ENCODE measurements at places on chromosomes 3 and 15.

DNA sequence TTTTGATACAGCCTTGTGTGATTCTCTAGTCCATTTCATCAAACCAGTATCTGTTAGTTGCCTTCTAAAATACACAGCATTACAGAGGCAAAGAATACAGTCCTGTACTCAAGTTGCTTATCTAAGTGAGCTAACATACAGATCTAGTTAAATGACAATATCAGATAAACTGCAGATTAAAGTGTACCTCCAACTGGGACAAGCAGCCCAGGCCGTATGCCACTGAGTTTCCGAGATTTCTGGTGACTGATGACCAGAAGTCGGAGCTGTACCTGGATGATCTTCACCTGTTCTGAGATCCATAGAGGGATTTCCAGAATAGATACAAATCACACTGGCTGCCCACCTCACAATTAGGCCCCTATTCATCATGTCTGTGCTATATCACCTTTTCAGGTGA, 6.3 kb upstream of the TRIM59 start:
- no peak for DNase-seq

- DNase-seq = no peak
These were observed 158.0 kb downstream of the FBLN2 start for GRCh38 chr3:13706886-13707285.

DNA sequence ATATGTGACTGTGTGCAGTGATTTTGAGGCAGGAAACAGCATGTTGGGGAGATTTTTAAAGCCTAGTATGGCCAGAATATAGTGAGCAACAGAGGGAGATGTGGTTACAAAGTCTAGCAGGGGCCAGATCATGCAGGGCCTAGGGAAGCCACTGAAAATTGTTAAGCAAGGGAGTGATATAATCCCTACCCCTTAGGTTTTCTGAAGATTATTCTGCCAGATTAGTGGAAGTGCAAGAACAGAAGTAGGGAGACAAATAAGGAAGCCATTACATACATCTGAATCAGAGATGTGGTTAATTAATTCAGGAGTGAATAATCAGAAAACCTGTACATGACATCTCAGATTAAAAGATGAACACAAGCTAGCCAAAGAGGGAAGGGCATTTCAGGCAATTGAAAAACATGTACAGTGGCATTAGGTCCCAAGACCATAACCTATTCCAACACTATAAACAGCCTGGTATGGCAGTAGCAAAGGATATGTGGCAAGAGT, 54.8 kb downstream of the MSL2 start:
- no peak for DNase-seq

GRCh38 chr15:72916897-72917296, 133.3 kb upstream of the ADPGK start:
- no peak for DNase-seq

- no peak for DNase-seq
These were observed 29.4 kb downstream of the FHIT start for GRCh38 chr3:61221759-61222362.

DNA sequence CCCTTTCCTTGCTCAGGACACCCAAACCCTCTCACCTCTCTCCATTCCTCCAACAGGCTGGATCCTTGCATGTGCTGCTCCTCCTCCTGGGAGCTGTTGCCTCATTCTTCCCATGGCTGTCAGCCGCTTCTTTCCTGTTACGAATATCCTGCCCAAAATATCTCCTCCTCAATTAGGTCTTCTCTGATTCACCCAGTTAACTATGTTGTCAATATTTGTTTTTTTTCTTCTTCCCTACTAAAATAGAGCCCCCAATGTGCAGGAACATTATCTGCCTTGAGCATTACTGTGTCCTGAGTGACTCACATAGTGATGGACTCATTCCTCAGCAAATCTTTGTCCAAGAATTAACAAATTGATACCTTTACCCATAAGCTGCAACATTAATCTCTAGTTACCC, 357.2 kb downstream of the CLSTN2 start:
- DNase-seq = no peak

- DNase-seq = no peak
These were observed 650.6 kb downstream of the ZPLD1 start for GRCh38 chr3:103085465-103085864.

GRCh38 chr3:58271901-58272501, 34.0 kb upstream of the RPP14 start:
- DNase-seq = no peak

DNA sequence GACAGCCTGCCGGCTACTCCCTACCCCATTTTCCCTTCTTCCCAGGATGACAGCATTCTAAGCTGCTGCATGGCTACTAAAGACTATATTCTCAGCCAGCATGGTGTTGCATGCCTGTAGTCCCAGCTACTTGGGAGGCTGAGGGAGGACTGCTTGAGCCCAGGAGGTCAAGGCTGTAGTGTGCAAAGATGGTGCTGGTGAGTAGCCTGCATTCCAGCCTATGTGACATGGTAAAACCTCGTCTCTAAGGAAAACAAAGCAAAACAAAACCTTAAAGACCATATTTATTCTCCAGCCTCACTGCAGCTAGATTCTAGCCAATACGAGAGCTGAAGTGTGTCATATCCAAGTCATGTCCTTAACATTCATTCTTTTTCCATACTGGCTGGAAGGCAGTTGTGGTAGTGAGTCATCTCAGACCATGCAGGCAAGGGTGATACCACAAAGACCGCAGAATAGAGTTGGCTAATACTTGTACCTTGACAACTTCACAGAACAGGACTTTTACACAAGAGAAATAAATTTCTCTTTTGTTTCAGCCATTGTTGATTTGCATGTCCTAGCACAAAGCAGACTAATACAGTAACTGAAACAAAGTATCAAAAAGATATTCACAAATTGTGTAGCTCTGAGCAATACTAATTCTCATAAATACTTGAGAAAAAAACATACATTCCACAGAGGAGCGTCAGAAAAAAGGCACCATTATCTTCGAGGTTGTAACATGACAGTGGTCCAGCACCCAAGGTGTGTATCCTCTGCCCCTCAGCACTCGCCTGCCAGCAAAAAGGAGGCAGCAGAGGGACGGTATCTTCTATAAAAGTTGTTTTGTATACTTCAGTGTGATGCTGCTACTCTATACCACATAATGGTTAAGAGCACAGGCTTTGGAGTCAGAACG, 14.8 kb downstream of the PBRM1 start:
- no peak for DNase-seq

GRCh38 chr3:127369356-127369935, 81.6 kb upstream of the PRR20G start:
- DNase-seq = no peak

DNA sequence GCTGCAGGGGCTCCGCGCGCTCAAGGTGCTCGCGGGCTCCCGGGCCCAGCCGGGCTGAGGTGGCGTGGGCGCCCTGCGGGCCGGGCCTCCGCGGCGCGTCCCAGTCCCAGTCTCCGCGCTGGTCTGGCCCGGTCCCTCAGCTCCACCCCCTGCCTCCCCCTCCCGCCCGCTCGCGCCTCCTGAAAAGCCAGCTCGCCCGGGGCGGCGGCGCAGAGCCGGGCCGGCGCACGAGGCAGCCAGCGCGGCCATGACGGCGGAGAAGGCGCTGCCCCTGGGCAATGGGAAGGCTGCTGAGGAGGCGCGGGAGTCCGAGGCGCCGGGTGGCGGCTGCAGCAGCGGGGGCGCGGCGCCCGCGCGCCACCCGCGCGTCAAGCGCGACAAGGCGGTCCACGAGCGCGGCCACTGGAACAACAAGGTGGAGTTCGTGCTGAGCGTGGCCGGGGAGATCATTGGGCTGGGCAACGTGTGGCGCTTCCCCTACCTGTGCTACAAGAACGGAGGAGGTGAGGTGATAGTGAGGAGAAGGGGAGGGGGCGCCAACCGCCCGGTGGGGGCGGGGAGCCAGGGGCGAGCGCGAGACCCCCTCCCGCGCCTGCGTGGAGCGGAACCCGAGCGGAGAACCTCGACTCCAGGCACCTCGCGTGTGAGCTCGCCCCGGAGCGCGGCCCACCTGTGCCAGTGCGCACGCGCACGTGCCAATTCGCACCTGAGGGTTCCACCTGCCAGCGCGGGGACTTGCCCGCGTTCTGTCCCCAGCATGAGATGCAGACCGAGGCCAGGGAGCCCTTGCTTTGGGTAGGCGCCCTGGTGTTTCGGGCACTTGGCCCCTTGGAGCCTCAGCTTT, at the start of gene SLC6A11:
Gene SLC6A11, plus strand, starts transcription at position 210 of the 844 bp plus-strand sequence. Its CDS starts 38 bp downstream, at position 248.
- no peak for DNase-seq

- DNase-seq = no peak
These were observed 11.6 kb downstream of the GORASP1 start for GRCh38 chr3:39095778-39096177.

DNA sequence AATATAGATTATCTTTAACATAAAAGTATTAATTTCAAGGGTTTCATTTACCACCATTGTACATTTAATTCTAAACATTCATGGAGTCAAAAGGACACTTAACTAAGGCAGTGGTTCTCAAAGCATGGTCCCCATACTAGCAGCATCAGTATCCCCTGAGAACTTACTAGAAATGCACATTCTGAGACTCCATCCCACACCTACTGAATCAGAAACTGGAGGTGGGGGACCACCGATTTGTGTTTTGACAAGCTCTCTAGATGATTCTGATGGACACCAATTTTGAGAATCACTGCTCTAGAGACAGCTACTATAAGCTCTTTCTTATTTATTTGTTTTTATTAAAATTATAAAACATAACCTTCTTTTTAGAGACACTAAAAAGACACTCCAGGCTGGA, 34.0 kb downstream of the SENP5 start:
- DNase-seq = no peak

DNA sequence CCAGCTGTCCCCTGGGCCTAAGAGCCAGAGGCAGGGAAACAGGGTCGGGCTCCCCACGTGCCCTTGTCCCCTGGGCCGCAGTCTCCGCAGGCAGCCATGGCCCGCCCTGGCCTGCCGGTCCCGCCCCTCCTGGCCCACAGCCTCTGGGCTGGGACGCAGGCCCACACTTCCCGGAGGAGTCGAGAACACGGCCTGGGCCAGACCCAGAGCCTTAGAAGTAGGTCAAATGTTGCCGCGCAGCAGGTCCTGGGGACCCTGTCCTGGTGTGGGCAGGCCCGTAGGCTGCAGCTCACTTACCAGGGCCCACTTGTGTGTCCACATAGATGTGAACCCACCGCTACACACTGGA, 4.3 kb upstream of the MYL3 start:
- no peak for DNase-seq
